ENCODE measurements at places on chromosomes 16 and 17. TPM values are rescaled to one million over a fixed set of nuclear protein-coding genes. Genes with fewer than 3 reads are reported as not detected.

Gene KRTAP9-2
- total RNA-seq, result not detected

Gene KRTAP1-1
- total RNA-seq, result not detected

Gene CARD14
- 0.09 TPM for total RNA-seq

Gene FAM234A
- 41.1 TPM for total RNA-seq

Gene CA5A
- not detected for total RNA-seq

Gene KRT15
- not detected for total RNA-seq

Gene ACE
- total RNA-seq, result 56.7 TPM

Gene B9D1
- total RNA-seq, result 2.5 TPM

Gene RAB26
- total RNA-seq, result not detected

Gene HAS3
- 3.3 TPM for total RNA-seq

Gene FMNL1
- 405 TPM for total RNA-seq

Gene PSMB3
- total RNA-seq, result 99.0 TPM
